PC-9 (cell line): ENCODE measurements at places on chromosomes 16 and 17. TPM values are rescaled to one million over a fixed set of nuclear protein-coding genes. Genes with fewer than 3 reads are reported as not detected.

DNA sequence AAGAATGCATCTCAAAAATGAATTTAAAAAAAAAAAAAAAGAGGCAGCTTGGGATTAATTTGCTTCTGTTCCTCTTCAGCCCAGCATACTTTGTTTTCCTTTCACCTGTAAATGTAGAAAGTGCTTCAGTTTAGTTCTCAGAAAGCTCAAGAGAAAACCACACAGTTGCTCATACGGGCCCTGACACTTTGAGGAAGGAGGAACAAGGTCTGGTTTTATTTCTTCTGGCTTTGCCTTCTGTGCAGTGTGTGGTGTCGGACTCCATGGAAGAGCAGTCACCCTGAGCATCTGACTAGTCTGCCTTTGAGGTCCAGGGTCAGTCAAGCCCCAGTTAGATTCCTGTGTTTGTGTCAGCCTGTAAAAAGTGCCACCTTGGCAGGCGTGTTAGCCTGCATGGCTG is 27.6 kb downstream of the NMT1 start:
- no peak for DNase-seq

- no peak for DNase-seq
Measured at GRCh38 chr17:14095631-14096030, 26.3 kb downstream of the COX10 start.

The SHISA9 gene
- total RNA-seq, result 64.5 and 80.5 TPM in 2 replicates

The MRPL58 gene
- total RNA-seq, result 42.8 and 48.4 TPM in 2 replicates

DNA sequence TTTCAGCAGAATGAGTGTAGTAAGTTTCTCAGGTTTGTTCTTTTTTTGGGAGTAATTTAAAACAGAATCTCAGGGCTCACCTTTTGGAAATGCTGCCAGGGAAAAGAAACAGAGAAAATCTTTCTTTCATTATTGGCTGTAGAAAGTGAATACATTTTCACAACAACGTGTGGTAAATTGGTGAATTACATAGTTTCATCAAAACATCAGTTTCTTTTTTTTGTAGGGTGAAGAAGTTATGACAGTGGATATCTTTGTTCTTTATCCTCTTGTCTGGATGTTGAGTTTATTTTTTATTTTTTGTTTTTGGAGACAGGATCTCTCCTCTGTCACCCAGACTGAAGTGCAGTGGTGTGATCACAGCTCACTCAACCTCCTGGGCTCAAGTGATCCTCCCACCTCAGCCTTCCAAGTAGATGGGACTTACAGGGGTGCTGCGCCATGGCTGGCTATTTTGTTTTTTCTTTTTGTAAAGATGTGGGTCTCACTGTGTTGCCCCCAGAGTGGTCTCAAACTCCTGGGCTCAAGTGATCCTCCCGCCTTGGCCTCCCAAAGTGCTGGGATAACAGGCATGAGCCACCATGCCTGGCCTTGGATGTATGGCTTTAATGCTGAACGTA is 2.4 kb downstream of the ZNF267 start:
- no peak for DNase-seq

GRCh38 chr17:14510136-14510535 is 209.3 kb downstream of the HS3ST3B1 start:
- DNase-seq, result no peak

GRCh38 chr17:37545486-37545885 is 55.8 kb downstream of the DUSP14 start:
- DNase-seq, result no peak

The TNK1 gene
- 15.8 and 18.8 TPM in 2 replicates for total RNA-seq

The ADAP2 gene
- 0.76 and 1.4 TPM in 2 replicates for total RNA-seq

DNA sequence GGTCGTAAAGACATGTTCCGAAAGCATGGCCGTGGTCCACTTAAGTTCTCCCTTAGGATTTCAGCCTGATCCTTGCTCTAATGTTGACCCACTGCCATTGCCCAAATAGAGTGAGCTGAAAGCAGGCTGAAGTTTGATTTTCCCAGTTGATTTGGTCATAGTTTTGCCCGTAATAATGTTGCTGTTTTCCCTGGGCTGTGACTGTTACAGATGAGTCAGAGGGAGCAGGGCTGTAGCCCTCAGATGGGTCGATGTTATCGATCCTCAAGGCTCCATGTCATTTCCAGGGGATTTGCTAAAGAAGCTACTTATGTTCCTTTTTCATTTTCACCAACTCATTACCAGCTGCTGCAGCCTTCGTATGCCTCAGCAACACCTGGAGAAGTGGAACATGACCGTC is 169.0 kb upstream of the ZFHX3 start:
- no peak for DNase-seq

- no peak for DNase-seq
Measured at GRCh38 chr16:85755929-85756768, 5.3 kb upstream of the C16orf74 start.

DNA sequence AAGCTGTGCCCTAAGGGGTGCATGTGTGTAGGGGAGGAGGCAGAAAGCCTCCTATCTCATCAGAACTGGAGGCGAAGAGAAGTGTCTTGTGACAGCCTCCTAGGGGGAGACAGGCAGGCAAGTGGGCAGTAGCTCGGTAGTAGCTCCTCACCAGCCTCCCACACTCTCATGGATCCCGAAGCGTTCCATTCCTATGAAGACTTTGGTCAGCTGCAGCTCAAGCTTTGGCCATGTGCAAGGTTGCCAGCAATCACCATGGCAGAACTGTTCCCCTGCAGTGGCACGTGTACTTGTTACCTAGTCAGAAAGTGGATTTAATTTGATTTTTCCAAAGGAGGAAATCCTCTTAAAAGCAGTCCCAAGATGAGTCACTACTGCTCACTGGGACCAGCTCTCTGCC is 6.7 kb downstream of the MRPL58 start:
- DNase-seq, result no peak
